ENCODE measurements at places on chromosomes 3 and 15.

DNA sequence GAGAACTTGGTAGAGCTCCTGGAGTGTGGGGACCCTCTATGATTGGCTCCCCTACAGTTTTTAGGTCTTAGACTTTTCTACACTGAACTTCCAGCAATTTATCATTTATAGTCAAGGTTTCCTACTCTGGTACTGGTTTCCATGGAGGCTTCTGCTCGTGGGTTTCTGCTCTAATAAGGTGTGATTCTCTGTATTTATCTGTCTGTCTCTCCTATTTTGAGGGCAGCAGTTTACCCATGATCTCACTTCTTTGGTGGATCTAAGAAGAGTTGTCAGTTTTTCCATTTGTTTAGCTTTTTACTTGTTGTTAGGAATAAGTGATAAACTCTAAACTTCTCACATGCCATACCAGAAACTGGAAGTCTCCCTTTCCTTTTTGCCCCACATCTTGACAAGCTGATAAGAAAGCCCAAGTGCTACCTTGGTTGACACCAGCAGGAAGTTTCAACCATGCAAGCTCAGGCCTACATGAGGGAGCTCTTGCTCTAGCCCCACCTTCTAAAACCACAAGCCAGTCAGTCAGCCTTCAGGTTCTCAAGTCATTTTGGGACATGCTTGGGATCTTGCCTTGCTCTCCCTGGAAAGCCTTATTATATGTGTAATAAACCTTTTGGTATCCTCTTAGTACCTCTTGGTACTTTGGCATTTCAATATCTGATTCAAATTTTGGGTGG is 10.0 kb downstream of the TIMMDC1 start:
- DNase-seq = no peak

DNA sequence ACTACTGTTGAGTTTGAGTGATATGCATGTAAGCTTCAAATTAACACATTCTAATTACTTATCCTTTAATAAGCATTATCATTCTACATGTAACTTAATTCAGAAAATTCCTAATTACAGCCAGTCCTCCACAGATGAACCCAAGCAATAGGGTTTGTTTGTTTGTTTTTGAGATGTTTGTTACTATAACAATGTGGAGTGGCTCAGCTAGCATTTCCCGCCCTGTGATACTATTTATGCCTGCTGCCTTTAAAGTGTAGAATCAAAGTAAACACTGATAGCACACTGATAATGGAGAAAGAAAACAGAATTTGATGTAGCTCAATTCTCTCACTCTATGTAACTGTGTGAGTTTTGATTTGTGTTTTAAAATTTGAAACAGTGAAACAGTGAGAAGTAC is 105.1 kb upstream of the IGF1R start:
- DNase-seq = no peak

- peak; percentile 23 for DNase-seq
These were observed 43.6 kb upstream of the WWTR1 start for GRCh38 chr3:149701206-149701976.

GRCh38 chr3:144815655-144816054 is 844.0 kb downstream of the DIPK2A start:
- DNase-seq = no peak

- no peak for DNase-seq
These were observed 70.5 kb upstream of the XCR1 start for GRCh38 chr3:46097691-46098241.

- no peak for DNase-seq
These were observed 1273.9 kb downstream of the OTOL1 start for GRCh38 chr3:162770551-162770950.

GRCh38 chr3:36876181-36876936 is 68.5 kb downstream of the TRANK1 start:
- DNase-seq = no peak

DNA sequence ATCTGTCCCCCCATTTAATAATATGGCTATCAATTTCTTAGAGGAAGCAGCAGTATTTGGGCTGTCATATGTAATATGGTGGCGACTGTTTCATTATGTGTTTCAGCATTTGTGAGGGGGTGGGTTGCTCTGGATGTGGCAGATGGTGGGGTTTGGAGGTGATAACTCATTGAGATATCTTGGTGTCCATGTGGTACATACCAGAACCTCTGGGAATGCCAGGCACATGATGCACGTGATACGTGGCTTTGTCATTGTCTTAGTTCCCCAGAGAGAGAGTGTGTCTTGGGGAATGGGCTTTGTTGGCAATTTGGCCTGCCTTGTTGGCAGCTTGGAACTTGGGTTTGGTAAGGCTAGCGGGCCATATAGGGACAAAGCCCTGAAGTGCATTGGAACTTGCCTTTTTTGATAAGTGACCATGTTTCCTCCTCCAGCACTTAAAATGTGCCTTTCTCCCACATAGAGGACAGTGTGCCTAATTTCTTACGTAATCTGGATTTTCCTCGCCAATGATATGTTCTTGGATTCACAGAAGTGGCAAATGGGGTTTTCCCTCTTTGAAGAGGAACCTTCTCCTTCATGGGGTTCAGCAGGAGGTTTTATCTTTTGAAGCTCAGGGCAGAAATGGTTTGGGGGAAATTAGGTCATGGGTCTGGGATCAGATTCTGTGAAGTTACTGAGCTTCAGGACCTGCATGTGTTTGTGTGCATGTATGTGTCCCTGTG is 79.5 kb downstream of the DNASE1L3 start:
- no peak for DNase-seq

DNA sequence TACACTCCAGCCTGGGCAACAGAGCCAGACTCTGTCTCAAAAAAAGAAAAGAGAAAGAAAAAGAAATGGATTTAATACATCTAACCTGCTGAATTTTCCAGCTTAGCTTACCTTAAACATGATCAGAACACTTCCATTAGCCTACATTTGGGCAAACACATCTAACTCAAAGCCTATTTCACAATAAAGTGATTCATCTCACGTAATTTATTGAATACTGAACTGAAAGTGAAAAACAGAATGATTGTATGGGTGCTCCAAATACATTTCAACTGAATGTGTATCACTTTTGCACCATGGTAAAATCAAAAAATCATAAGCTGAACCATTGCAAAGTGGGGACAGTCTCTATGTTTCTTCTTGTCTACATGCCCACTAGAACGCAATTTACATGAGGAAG is 9.0 kb downstream of the PIK3R4 start:
- DNase-seq = no peak

- DNase-seq = no peak
These were observed 124.6 kb downstream of the CBLB start for GRCh38 chr3:105744202-105744601.

GRCh38 chr3:97417-98258 is 98.9 kb upstream of the CHL1 start:
- DNase-seq = no peak

DNA sequence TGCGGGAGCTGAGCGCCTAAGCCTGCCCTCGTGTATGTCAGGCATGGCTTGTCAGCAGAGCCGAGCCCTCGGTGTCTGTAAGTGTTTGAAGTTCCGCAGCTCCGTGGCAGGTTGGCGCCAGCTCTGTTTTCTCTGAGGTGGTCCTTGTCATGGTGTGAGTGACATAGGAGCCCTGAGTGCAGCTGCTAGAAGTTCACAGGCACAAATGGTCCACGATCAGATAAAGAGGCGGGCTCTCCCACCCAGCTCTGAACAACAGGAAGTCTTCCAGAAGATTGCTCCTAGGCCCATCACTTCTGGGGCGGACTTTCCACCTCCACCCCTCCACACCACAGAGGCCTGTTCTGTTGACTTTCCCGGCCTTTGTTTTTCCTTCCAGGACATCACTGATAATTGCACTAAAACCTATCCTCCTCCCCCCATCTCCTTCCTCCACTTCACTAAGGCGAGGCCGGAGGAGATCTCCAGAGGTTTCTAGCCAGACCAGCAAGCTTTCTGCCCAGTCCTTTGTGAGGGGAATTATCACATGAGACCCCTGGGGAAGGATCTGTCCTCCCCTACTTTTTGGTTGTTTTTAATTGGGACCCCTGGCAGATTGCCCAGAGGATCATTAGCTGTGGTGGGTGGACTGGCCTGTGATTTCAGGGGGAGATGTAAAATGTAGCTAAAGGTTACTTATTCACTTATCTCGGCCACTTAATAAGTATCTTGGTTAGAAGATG is 19.9 kb downstream of the ITPR1 start:
- no peak for DNase-seq

- no peak for DNase-seq
These were observed 104.4 kb downstream of the DNAJB8 start for GRCh38 chr3:128362026-128362965.

- DNase-seq = no peak
These were observed 66.9 kb downstream of the CEP63 start for GRCh38 chr3:134552784-134553183.

DNA sequence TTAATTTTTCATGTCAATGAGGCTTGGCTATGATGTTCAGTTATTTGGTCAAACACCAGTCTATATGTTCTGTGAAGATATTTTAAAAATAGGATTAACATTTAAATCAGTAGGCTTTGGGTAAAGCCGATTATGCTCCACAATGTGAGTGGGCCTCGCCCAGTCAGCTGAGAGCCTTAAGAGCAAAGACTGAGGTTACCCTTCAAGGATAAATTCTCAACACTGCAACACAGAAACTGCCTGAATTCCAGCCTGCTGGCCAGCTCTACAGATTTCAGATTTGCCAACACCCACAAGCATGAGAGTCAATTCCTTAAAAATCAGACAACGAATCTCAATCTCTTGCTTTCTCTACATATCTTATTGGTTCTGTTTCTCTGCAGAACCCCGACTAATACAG is 188.3 kb downstream of the PLCH1 start:
- no peak for DNase-seq

DNA sequence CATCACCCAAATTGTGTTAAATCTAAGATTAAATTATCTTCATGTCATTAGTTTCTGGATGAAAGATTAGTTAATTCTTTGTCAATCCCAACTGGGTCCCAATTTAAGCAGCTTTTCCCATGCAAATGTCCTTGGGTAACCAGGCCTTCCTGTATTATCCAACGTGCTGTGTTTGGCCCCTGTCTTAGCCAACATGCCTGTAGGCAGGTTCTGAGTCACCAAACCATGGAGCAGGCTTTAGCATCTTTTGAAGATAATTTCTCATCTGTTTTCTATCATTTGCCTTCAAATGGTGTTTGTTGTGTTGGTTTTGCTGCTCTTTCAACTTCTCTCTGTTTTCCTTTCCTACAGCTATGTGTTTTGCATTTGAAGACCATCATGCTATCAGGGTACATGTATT is 216.2 kb downstream of the ITPR1 start:
- no peak for DNase-seq

DNA sequence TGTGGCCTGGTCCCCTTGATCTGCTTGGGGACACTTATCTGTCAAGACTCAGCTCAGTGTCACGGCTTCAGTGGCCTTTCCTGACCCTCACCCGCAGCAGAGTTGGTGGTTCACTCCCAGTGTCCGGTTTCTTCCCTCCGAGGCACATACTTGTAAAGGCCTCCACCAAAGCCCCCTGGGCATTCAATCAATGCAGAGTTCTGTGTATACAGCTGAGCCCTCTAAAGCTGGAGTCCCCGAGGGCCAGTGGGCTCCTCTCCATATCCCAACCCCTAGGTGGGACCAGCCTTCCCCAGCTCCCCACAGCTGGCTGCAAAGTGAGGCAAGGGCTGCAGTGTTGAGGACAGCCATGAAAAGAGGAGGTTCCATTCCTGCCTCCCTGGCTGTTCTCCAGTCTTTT is 70.9 kb upstream of the RGMA start:
- DNase-seq = no peak

DNA sequence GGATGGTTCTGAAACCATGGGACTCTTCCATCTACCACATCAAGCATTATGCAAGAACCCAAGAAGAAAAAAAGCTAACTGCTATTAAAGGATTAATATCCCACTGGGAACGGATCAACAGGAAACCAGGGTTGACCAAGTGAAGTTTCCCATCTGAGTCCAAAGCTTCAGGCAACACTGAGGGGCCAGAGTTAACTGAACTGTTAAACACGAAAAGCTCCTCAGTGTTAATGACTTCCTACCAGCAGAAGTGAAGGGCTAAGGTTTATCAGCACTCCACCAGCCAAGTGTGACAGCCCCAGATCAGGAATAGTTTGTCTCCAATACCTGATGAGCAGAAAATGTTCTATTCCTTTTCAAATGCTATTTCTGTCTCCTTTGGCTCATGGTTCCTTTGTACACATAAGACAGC is 36.7 kb downstream of the PTPN9 start:
- DNase-seq = no peak

- no peak for DNase-seq
These were observed 15.6 kb downstream of the FRMD4B start for GRCh38 chr3:69370156-69370883.

- DNase-seq = no peak
These were observed 940.9 kb downstream of the OTOL1 start for GRCh38 chr3:162437480-162437879.

DNA sequence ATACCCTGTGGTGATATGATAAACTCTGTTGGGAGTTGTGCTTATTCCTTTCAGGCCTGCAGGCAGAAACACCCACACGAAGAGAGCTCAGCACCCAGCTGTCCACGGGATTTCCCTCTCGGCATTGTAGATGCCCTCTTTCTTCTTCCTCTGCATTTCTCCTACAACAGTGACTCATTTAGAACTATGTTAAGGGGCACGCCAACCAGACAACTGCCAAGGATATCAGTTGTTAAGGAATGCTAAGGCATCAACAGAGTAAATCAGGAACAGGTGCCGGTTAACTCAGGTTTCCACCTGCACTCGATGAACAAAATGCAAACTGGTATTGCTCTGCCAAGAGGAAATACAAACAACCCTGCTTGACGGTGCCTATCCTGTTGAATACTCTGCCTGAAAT is 270.0 kb upstream of the PEX5L start:
- no peak for DNase-seq

DNA sequence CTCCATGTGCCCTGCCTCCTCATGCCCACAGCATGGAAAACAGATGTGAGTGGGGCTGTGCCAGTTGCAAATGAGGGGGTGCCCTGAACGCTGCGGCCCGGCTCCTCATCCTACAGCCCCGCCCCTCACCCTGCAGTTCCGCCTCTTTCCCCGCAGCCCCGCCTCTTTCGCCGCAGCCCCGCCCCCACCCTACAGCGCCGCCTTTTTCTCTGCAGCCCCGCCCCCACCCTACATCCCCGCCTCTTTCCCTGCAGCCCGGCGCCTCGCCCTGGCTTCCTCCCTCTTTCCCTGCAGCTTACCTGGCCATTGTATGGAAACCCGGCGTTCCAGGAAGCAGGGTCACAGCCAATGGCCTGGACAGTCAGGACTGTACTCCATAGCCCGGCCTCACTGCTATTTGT is 284.9 kb downstream of the TLE3 start:
- no peak for DNase-seq

DNA sequence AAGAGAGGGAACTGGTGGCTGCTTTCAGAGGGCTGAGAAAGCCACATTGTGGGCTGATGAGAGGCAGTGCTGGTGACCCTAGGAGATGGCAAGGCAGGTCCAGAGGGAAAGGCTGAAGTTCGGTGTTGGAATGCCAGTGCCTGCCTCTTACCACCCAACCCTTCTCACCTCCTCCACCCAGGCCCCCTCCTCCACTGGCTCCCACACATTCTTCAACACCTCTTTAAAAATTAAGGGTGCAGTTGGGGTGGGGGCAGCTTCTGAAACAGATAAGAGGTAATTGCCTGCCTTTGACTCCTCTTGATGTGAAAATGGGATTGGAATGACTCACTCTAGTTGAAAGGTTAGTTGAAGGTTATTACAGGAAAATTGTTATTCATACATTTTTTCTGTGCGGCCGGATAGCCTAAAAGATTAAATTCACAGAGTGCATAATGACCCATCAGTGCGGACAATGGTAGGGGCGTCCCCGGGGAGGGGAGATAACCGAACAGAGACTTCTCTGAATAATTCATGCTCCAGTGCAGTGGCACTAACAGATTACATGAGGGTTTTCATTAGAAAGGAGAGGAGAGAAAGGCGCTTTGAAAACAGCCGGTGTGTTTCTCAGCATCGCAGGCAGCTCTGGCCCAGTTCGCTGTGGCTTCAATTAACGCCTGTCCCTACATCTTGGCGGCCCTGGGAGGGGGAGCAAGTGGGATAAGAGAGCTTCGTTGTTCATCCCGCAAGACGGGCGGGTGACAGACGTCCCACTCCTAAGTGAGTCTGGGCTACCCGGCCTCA is 212.4 kb downstream of the TLE3 start:
- DNase-seq = no peak

Measured in T-helper 2 cell (primary cell).